ENCODE measurements at places on chromosomes 11 and 22.

GRCh38 chr11:44623731-44624491 lies 58.4 kb downstream of the CD82 start:
- no peak for DNase-seq

GRCh38 chr11:128045094-128045725 lies 542.1 kb downstream of the ETS1 start:
- DNase-seq: no peak

DNA sequence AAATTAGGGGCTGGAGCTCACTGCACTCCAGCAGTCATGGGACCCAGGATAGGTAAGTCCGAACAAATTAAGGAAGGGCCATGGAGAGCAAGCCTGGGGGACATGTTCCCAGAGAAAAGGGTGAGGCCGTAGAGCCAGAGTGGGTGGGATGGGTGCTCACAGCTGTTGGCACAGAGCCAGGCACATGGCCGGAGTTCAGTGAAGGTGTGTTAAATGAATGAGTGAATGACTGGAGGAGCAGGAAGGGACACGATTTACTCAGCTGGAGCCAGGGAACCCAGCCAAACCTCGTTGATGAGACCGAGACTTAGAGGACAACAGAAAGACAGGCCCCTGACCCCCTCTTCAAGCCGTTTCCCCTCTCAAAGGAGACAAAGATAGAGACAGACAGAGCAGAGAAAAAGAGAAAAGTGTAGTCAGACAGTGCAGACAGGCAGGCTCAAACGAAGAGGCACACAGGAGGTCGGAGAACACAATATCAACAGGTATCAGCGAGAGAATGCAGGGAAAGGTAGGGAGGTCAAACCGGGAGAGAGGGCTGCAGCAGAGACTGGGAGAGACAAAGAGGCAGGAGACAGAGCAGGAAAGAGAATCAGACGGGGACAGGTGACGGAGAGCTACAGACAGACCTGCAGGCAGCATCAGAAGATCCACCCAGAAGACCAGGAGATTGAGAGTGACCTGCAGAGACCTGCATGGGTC lies 590 bp downstream of the SLCO2B1 start:
- DNase-seq: no peak

DNA sequence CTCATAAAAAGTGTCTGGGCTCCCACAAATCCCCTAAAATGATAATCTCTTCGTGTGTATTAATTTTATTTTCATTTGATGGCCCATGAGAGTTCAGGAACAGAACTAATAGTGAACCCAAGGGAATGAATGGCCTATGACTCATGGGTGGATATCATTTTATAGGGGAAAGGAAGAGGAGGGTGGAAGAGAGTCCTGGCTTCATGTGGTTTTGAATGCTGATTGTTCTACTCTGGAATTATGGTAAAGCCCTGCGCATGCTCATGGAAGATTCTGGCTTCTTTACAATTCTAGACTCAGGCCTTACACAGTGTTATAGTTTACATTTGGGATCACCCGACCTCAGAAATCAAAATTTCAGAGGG lies 35.2 kb downstream of the MAML2 start:
- no peak for DNase-seq

DNA sequence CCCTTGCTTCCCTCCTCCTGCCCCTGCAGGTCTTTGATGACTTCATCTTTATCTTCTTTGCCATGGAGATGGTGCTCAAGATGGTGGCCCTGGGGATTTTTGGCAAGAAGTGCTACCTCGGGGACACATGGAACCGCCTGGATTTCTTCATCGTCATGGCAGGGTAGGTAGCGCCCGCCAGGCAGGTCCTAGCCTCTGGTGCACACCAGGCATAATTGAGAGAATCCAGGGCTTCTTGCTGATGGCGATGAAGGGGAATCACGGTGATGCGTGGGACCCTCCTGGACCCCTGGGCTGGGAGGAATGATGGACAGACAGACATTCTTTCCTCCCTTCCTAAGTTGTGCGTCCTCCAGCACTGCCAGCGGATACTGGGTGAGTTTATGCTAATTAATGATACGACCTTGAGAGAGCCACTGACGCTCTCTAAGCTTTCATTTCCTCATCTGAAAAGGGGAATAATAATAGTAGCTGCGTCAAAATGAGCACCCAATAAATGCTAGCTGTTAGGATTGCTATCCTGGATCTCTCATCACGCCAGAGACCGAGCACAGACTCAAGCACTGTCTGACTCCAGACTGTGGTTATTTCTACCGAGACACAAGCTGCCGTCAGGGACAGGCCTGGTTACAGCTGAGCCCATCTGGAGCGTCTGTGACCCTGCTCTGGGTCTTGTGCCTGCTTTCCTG lies 30.1 kb downstream of the CACNA1I start:
- no peak for DNase-seq

All from activated CD4-positive, alpha-beta T cell treated with anti-CD3 and anti-CD28 coated beads, Interleukin-2, amount 50 U/mL, for 1 hour (primary cell).